ENCODE measurements at places on chromosomes 12 and 14. TPM values are rescaled to one million over a fixed set of nuclear protein-coding genes. Genes with fewer than 3 reads are reported as not detected.

- H3K27ac ChIP-seq = no peak overlapping the region
- H3K4me3 ChIP-seq = no peak overlapping the region
- H3K4me1 ChIP-seq = no peaks in the 10 kb centered on the region
- DNase-seq = no peak
These were observed 52.5 kb upstream of the MYL2 start for GRCh38 chr12:110972866-110973265.

Gene CBLN3
- total RNA-seq = 3.4 TPM

Gene CD69
- 0.75 TPM for total RNA-seq

Gene SYNJ2BP
- total RNA-seq = 16.4 TPM

GRCh38 chr12:68159681-68160304 is at the start of gene IFNG:
Gene IFNG (minus strand): TSS chr12:68159740. CDS start chr12:68159615, 125 bp downstream.
- DNase-seq = no peak
- H3K36me3 ChIP-seq = no peaks in the 10 kb centered on the region
- H3K27me3 ChIP-seq = peaks cover 52% of the 10 kb centered on the region
- H3K4me1 ChIP-seq = no peaks in the 10 kb centered on the region
- H3K4me3 ChIP-seq = no peak within 1 kb of the TSS

DNA sequence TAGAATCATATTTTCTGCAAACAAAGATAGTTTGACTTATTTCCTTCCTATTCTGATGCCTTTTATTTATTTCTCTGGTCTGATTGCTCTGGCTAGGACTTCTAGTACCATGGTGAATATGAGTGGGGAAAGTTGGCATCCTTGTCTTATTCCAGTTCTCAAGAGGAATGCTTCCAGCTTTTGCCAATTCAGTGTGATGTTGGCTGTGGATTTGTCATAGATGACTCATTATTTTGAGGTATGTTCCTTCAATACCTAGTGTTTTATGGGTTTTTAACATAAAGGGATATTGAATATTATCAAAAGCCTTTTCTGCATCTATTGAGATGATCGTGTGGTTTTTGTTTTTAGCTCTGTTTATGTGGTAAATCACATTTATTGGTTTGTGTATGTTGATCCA is 139.4 kb upstream of the CNTN1 start:
- no peak overlapping the region for H3K27ac ChIP-seq
- H3K4me1 ChIP-seq = no peaks in the 10 kb centered on the region
- H3K4me3 ChIP-seq = no peak overlapping the region
- no peaks in the 10 kb centered on the region for H3K36me3 ChIP-seq

Data from PC-3 (cell line).